ENCODE measurements at places on chromosomes 5 and 9. TPM values are rescaled to one million over a fixed set of nuclear protein-coding genes. Genes with fewer than 3 reads are reported as not detected.
A peak's percentile ranks its signal among the peaks of the same experiment; 100 is the strongest.

- DNase-seq, result no peak
These were observed 61.8 kb downstream of the RAB24 start for GRCh38 chr5:177241768-177242167.

Gene OR1Q1
- total RNA-seq, result not detected

GRCh38 chr5:14153932-14154731 is 11.0 kb downstream of the TRIO start:
- peak; percentile 81 for DNase-seq

GRCh38 chr5:74332682-74333081 is 307.8 kb downstream of the ENC1 start:
- DNase-seq, result no peak

Gene C1QTNF3
- 10.8 TPM for total RNA-seq

Gene GFPT2
- total RNA-seq, result 72.1 TPM

- no peak for DNase-seq
These were observed 113.5 kb downstream of the SMARCA2 start for GRCh38 chr9:2128618-2129017.
